Frontal cortex (tissue), 4 donors: ENCODE measurements at places on chromosomes 16 and 17. TPM values are rescaled to one million over a fixed set of nuclear protein-coding genes. Genes with fewer than 3 reads are reported as not detected.

Gene SPECC1
- total RNA-seq = 55.4 TPM

DNA sequence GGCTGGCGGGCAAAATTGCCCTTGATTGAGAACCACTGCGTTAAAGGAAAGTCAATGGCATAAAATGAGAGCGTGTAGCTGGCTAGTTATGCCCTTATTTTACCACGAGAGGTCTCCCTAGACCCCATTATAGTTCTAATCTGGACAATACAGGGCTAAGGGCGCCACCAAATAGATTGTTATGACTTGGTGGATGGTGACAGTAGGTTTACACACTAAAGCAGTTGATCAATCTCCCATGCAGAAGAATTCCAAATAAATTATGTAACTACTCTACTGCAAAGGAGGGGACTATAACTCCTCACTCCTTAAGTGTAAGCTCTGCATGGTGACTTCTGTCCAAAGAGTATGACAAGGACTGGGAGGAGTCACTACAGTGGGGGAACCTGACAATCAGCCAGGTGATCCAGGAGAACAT lies 20.4 kb upstream of the YPEL2 start:
- DNase-seq = peak; percentile 58

GRCh38 chr16:73434621-73435020 lies 386.7 kb upstream of the ZFHX3 start:
- no peak for DNase-seq

GRCh38 chr16:27389272-27389961 lies 12.6 kb upstream of the IL21R start:
- DNase-seq = no peak

DNA sequence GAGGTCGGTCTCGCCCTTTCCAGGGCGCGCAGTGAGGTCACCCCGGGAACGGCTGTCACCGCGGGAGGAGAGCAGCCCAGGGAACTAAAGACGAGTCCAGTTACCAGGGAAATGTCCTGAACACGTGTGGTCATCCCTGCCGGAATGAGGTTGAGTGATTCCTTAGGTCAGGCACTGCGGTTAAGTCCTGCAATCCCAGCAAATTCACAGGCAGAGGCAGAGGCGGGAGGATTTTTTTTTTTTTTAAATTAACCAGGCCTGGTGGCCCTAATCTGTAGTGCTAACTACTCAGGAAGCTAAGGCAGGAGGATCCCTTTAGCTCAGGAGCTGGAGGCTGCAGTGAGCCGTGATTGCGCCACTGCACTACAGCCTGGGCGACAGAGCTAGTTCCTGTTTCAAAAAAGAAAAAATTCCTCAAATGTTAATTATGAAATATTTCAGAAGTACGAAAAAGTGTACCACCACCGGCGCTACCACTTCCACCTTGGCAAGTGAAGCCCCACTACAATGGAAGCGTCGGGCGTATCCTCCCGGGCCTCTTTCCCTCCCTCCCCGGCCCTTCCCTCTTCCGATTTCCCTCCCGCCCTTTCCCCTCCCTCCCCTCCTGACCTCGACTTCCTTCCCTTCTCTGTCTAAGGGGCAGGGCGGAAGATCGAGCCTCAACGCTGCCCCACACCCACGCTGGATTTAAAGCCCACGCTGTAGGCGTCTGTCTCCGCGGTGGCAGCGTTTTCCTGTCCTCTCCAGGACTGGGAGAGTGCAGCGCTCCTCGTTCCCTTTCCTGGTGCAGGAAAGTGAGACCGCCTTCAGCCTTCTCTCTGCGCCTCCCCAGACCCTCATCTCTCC lies 27.3 kb downstream of the SLFN11 start:
- DNase-seq = peak; percentile 39
